ENCODE measurements at places on chromosomes 7 and 10. TPM values are rescaled to one million over a fixed set of nuclear protein-coding genes. Genes with fewer than 3 reads are reported as not detected.

POLR2J2 gene
- 1.2 TPM for total RNA-seq

LRMDA gene
- 4.5 TPM for total RNA-seq

AP5Z1 gene
- total RNA-seq = 14.7 TPM

CDHR1 gene
- total RNA-seq = 1.6 TPM

LUC7L2 gene
- 50.1 TPM for total RNA-seq

PAPOLB gene
- 0.82 TPM for total RNA-seq

RARRES2 gene
- 6.9 TPM for total RNA-seq

TRIM73 gene
- total RNA-seq = 2.9 TPM

ANKRD2 gene
- total RNA-seq = not detected

- DNase-seq = no peak
These were observed 196.5 kb downstream of the PHF14 start for GRCh38 chr7:11170175-11170574.

GRCh38 chr10:105797234-105797890 is 1156.3 kb downstream of the SORCS3 start:
- no peak for DNase-seq

DNA sequence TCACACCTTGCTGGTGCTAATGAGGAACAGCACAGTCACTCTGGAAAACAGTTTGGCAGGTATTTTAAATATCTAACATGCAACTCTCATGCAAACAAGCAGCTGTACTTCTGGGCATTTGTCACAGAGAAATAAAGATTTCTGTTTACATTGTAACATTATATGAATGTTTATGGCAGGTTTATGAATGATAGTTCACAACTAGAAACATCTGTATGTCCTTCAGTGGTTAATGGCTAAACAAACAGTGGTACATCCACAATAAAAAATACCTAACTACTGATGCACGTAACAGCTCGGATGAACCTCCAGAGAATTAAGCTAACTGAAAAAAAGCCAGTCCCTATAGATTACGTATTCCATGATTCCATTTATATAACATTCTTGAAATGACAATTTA is 109.6 kb downstream of the GPR37 start:
- DNase-seq = no peak

GRCh38 chr10:44233561-44234482 is 151.1 kb downstream of the CXCL12 start:
- DNase-seq = no peak

DNA sequence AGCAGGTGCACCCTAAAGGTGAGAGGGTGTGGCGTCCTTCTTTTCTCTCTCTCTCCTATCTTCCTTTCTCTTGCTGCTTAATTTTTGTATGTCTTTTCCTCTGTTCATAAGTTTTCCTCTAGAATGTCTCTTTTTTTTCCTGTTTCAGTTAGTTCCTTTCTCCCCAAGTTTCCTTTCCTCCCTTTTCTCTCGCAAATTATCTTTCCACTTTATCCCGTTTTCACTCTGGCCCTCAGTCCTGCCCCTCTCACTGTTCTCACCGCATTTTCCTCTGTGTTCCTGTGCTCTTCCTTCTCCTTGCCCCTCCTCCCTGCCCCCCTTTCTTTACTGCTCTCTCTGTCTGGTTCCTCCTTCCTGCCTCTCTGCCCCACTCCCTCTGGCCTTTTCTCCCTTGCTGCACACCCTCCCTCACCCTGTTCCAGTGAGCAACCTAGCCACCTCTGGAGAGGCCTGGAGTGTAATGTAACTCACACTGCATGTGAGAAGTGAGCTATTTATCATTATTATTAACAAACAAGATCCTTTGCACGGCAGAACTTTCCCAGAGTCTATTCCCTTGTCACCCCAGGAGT is 158.5 kb downstream of the C10orf105 start:
- no peak for DNase-seq

- no peak for DNase-seq
These were observed 141.9 kb downstream of the ELFN1 start for GRCh38 chr7:1811850-1812508.

DNA sequence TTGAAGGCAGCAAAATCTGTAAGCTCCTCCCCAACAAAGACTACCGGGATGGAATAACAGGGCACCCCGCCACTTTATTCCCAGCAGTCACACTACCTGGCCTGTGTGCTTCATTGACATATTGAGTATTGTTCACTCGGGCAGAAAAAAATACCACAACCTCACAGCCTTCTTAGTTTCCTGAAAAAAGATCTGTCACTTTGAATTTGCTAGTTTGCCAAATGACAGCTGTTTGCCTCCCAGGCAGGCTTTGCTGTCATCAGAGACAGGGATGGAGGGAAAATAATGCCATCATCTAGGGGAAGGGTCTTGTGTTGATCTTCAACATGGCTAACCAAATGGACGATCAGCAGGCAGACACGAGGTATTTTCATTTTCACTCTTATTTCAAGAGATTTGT is 26.9 kb downstream of the BMPER start:
- no peak for DNase-seq

GRCh38 chr10:104324221-104324686 is 14.0 kb downstream of the ITPRIP start:
- no peak for DNase-seq

DNA sequence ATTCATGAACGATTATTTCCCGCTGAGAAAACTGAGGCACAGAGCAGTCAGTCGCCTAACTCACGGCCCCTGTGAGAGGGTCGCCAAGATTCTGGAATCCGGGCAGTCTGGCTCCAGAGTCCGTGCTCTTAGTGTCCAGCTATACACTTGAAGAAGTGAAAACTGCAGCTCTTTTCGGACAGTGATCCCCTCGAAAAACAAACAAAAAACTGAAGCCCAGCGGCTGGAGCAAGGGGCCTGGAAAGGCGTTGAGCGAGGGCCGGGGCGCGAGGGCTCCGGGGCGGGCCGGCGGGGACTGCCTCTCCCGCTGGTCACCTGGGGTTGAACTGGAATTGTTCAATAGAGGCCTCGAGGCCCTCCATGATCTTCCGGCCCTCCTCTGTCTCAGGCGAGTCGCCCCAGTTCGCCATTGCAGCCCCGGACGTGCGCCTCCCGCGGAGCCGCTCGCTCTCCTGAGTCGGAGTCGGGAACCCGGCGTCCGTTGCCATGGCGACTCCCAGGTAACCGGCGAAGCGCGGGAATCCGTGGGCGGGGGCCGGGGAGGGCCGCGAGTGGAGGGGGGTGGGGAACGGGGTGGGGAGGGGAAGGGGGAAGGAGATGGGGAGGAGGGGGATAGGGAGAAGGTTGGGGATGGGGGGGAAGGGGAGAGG is 881 bp downstream of the C10orf67 start:
- peak; percentile 67 for DNase-seq

- no peak for DNase-seq
These were observed 7.0 kb upstream of the HOXA11 start for GRCh38 chr7:27191833-27192545.

GRCh38 chr10:33333260-33334101 is 986 bp downstream of the NRP1 start:
- no peak for DNase-seq

GRCh38 chr10:6999232-6999925 is 411.5 kb downstream of the SFMBT2 start:
- no peak for DNase-seq

GRCh38 chr10:27446091-27446918 is 57.8 kb upstream of the RAB18 start:
- no peak for DNase-seq

DNA sequence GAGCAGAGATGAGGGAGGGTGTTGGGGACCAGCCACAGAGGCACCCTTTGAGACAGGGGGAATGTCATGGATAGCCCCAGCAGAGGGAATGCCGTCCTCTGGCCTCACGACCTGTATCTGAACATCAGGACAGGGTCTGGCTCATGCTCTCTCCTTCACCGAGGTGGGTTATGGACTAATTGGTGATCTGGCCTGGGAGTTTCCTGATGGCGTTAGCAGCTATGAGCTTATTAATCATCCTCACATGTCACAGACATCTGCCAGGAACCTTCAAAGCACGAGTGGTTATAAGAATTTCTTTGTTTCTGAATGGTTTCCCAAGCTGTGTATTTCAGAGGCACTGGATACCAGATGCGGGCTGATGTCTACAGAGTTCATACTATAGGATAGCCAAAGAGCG is 6.9 kb downstream of the CPA4 start:
- no peak for DNase-seq
